ENCODE measurements at places on chromosomes 3 and 15.

- no peak for DNase-seq
These were observed 100.8 kb downstream of the NEO1 start for GRCh38 chr15:73153024-73153423.

- no peak for DNase-seq
These were observed 27.7 kb upstream of the SSR3 start for GRCh38 chr3:156582532-156583183.

GRCh38 chr15:68055224-68055705 lies 1.1 kb downstream of the PIAS1 start:
- peak; percentile 16 for DNase-seq

DNA sequence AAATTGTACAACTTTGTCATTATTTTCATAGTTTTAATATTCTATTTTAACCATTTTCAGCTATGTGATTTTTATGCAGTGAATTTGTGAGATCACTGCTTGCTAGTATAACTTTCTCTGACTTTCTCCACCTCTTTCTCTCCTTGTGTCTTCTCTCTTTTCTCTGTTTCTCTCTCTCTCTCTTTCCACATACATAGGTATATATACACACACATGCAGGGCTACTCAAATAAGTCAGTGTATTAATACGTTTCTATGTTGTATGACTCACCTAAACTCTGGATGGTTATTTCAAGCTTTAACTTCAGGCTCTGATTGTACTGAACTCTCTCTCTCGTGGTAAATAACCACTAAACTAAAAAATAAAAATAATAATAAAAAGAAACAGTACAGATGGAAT lies 1389.3 kb upstream of the ALCAM start:
- no peak for DNase-seq

DNA sequence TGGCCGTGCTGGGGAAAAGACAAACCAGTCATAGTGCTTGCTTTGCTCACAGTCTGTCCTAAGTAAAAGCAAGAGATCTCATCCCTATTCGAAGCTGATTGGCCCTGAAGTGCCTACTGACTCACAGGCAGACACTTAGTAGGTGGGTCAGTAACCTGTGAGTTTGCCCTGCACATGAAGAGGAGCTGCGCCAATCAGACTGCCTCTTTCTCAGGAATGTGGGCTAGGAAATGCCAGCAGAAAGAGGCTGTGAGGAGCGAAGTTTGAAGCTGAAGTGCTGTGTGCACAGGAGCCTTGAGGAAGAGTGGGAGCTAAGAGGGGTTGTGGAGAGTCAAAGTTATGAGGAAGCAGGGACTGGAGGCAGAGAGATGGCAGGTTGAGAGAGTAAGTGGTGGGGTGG lies 126.8 kb downstream of the IL20RB start:
- DNase-seq = no peak

DNA sequence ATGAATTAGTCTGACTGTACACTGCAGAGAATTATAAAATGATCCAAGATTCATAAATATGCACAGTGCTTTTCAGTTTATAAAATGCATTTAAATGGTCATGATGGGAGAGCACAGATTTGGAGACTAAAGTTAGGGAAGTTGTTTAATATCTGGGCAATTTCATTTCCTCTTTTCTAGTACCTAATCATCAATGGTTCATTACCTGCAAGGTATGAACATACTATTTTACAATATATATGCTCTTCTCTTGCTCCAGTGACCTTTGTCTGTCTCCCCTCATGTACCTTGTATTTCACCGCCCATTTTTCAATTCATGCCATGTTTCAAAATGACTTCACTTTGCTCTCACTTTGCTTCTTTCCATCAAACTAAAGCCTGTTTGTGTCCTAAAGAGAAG lies 114.5 kb downstream of the SUCNR1 start:
- no peak for DNase-seq

DNA sequence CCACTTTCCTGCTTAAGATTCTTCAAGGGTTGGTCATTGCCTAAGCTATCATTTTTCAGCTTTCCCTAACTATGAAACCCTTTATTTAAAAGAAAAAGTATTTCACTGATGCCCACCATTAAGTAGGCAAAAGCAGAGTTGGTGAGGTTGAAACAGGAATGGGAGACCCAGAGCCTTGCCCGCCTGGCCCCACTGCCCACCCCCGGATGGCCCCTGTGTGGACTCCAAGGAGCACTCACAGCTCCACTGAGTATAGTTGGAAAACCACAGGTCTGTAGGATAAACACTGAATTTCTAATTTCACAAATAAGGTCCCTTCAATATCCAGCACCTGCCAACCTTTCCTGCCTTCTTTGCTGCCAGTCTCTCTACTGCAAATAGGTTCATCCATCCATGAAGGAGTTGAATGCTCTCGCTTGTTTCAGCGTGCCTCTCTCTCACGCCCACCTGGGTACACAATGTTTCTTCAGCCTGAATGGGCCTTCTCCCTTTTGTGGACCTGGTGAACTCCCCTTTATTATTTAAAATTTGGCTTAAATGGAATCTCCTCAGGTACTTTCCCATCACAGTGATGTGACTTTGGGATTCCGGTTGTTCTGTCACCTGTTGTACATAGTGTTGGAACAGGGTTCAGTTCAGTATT lies 8.7 kb upstream of the ACAP2 start:
- no peak for DNase-seq

GRCh38 chr3:134001251-134001650 lies 28.5 kb downstream of the SLCO2A1 start:
- DNase-seq = no peak

DNA sequence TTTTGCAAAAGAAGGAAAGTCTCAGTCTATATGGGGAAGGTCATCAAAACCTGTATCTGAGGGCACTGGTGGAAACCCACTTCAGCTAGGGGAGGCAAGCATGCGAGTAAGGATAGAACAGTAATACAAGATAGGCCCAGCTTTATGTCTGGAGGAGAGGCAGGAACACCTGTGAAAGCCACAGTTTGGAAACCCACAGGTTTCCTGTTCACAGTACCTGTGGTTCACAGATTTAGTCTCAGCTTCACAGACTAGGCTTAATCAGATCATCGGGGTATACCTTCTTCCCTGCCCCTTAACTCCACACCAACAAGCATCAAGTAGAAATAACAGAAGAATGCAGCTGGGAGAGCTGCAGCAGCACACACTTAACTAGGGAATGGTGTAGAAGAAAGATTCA lies 36.2 kb downstream of the C2CD4B start:
- no peak for DNase-seq

DNA sequence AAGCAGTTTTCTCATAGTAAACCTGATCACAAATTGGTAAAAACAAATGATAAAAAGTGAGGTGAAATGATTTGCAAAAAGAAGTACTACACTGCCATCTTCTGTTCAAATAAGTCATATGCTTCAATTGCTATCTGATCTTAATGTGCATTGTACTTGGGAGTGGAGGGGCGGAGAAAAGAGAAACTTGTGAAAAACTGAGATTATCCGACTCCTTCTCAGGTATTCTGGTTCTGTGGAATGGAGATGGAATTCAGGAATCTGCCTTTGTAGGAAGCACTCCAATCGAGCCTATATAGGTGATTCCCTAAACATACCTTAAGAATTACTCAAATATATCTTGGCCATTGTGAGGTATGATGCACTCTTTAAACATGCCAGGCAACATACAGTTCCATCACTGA lies 180.6 kb downstream of the CHL1 start:
- DNase-seq = no peak

GRCh38 chr3:11717301-11717700 lies 73.6 kb upstream of the VGLL4 start:
- no peak for DNase-seq

DNA sequence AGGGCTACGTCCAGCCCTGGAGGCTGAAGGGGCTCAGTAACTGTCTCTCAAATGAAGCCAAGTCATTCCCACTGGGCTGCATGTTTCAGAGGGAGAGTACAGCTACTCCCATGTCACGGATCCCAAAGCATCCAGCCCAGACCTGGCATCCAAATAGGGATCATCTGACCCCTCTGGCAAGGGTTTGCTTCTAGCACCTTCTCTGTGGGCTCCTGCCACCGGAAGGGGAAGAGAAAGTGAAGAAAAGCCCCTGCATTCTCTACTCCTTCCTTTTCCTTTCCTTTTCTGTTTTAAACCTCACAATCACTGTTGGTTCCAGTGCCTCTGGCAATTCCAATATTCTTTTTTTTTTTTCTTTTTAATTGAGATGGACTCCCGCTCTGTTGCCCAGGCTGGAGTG lies 64.5 kb upstream of the CTSH start:
- DNase-seq = no peak

GRCh38 chr15:58286523-58286922 lies 145.3 kb upstream of the LIPC start:
- DNase-seq = no peak

- no peak for DNase-seq
These were observed 6.8 kb downstream of the FYCO1 start for GRCh38 chr3:45988804-45989203.

GRCh38 chr3:179739816-179740594 lies 87.2 kb downstream of the USP13 start:
- DNase-seq = no peak

DNA sequence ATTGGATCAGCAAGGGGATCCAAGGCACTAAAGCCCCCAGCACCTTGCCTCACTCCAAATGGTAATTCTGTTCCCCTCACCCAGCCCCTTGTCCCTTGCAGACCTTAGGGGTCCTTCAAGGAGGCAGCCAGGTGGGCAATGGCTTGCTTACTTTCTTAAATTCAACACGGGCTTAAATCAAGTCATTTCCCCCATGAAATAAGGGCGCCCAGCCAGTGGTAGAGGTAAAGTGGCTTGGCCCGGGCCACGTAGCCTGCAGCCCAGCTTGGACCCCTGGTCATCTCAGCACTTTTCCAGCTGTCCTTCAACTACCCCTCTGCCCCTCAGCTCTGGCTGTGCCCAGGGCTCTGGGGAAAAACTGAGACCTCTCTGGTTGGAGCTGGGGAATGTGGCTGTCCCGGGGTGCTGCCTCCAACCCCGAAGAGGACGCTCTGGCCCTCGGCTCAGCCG lies 1.2 kb downstream of the PSTPIP1 start:
- no peak for DNase-seq

Measured in stimulated activated CD4-positive, alpha-beta T cell treated with anti-CD3 and anti-CD28 coated beads, Interleukin-15, amount 100 ng/mL, for 1 hour (primary cell).